Ovary (tissue), 10 donors: ENCODE measurements at places on chromosomes 6 and 20. TPM values are rescaled to one million over a fixed set of nuclear protein-coding genes. Genes with fewer than 3 reads are reported as not detected.

The RGL2 gene
- 64.9 TPM for total RNA-seq

GRCh38 chr20:22794200-22794599 lies 209.8 kb upstream of the FOXA2 start:
- no peak for DNase-seq
- peaks cover 6% of the 10 kb centered on the region for H3K4me1 ChIP-seq
- no peak overlapping the region for H3K4me3 ChIP-seq
- H3K27ac ChIP-seq: no peak overlapping the region
- no peaks in the 10 kb centered on the region for H3K27me3 ChIP-seq

GRCh38 chr6:73532293-73532692 lies 11.5 kb upstream of the EEF1A1 start:
- no peaks in the 10 kb centered on the region for H3K4me1 ChIP-seq
- DNase-seq: no peak
- H3K27me3 ChIP-seq: no peaks in the 10 kb centered on the region
- H3K4me3 ChIP-seq: no peak overlapping the region

The DEFB124 gene
- total RNA-seq: not detected

GRCh38 chr20:37902504-37903313 lies at the start of gene VSTM2L:
TSS of gene VSTM2L (plus strand) at chr20:37903127. CDS start at chr20:37903351, 224 bp downstream.
- no peak within 1 kb of the TSS for H3K4me3 ChIP-seq
- H3K36me3 ChIP-seq: no peaks in the 10 kb centered on the region
- H3K27ac ChIP-seq: no peak within 1 kb of the TSS
- H3K4me1 ChIP-seq: peaks cover 3% of the 10 kb centered on the region
- no peaks in the 10 kb centered on the region for H3K27me3 ChIP-seq

The MROH8 gene
- total RNA-seq: 5.0 TPM

The PDCD2 gene
- 51.2 TPM for total RNA-seq

DNA sequence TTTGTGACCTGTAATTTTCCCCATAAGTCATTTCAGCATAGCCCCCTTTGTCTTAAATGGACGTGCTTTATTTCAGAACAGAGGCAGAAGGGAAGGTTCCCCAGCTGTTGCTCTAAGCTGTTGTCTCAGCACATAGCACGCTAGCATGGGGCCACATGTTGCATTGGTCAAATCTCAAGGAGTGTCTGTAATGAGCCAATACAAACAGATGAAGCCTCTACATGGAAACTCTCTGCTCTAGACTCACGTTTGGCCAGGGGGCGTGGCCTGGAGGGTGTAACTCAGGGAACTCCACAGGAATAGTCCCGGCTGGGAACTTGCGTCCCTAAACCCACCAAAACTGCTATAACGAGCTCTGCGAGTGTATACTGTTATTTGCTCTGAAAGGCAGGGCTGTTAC lies 35.2 kb upstream of the SLC22A2 start:
- no peaks in the 10 kb centered on the region for H3K27me3 ChIP-seq
- no peak for DNase-seq
- H3K4me1 ChIP-seq: no peaks in the 10 kb centered on the region
- no peak overlapping the region for H3K4me3 ChIP-seq
- H3K36me3 ChIP-seq: no peaks in the 10 kb centered on the region

The STK35 gene
- 10.2 TPM for total RNA-seq

GRCh38 chr20:57811374-57812020 lies 101.7 kb upstream of the PMEPA1 start:
- H3K4me3 ChIP-seq: no peak overlapping the region
- no peak overlapping the region for H3K27ac ChIP-seq
- H3K36me3 ChIP-seq: no peaks in the 10 kb centered on the region
- no peak for DNase-seq
- H3K4me1 ChIP-seq: no peaks in the 10 kb centered on the region
